ELF-1 (cell line): ENCODE measurements at places on chromosomes 4 and X.

DNA sequence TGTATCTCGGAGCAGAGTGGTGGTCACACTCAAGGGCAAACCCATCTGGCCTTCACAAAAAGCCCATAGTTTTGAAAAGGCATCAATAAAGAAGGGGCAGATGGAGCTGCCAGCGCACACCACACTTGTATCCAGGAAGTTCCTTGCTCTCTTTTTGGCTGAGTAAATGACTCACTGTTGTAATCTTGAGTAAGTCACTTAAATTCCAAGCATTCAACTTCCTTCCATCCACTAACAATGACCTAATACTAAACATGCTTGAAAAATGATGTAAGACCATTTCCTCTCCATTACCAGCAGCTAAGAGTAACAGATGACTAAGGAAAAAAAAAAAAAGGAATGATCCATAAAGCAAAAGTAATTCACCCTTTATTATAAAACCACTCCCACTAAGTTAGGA is 32.4 kb upstream of the MYOZ2 start:
- DNase-seq, result no peak

DNA sequence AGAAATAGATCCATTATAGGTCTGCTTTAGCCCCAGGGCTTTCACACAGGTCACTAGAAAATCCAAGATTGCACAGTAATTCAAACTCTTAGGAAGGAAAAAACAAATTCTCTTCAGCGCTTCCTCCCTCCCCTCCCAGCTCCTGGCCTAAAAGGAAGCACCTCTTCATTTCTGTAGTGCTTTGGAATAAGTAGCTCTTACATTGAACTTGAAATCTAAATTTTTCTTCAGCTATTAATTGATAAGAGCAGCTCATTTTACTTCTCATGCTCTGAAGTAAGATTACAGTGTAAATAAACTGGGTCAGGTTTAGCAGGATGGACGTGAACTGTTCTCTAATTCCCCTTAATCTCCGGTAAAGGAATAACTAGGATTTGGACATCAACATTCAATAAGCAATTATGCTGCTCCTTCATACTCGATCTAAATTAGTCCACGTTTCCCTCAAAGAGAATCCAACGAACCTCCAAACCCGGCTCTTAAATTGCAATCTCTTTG is 10.9 kb upstream of the SEL1L3 start:
- no peak for DNase-seq

GRCh38 chr4:74793757-74794381 is 454 bp downstream of the BTC start:
- peak; percentile 62 for DNase-seq

DNA sequence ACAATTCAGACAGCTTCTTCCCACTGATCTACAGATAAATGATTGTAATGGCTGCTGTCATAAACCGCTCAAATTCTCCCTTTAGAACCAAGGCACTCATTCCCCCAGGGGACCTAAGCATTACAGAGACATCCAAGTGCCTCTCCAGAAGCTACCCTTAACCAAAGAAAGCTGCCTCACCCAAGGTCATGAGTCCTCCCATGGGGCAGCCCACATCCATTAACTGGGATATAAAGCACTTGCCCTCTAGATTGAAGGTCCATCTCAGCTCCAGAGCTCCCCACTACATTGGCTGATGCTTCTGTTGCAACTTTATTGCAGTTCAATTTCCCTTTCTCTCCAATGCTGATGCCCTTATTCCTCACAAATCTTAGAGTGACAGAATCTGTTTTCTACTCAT is 40.5 kb upstream of the DCAF8L2 start:
- no peak for DNase-seq

DNA sequence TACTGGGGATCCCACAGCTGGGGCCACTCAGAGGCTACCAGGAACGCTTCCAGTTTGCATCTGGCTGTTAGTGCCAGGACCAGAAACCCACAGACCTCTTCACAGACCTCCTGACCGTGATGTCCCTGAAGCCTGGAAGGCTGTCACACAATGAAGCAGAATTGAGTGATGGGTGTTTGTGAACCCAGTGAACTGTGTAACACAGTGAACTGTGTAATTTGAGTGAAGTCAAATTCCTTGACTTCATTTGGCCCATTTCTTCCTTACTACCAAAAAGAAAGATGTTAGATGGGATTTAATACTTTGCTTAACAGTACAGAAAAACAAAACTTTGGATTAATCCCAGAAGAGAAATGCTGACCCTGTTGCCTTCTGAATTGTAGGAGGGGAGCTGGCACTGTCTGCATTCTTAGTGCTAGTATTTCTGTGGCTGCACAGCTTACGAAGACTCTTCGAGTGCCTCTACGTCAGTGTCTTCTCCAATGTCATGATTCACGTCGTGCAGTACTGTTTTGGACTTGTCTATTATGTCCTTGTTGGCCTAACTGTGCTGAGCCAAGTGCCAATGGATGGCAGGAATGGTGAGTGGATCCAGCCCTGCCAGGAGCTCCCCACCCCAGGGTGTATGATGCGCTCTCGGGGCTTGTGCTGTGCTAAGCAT is 17.8 kb downstream of the SRD5A3 start:
- DNase-seq, result no peak

DNA sequence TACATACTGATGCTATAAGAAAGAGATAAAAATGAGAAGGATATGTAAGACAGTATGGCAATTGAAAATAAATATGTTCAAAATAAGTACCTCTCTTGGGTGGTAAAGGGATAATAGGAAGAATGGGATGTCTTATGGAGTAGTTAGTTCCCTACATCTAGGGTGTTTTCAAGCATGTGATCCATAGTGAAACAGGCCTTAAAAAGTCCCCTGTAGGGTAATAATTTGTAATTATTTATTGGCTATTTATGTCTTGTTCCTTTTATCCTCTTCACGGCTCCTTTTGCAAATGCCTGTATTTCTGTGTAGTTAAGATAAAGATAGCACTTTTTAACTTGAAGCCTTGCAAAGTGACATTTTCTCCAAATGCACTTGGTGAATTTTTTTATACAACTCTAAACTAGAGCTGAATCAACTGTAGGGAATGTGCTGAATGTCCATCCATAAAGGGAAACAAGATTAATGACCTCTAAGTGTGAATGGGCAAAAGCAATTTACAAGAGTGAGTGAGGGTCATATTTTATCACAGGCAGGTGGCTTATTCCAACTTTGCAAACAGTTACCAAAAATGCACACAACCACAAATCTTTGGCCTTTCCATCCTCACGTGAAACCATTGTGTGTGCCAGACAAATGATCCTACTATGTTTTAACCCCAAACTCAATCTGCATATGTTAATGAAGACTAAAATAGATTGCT is 299.0 kb downstream of the KCNIP4 start:
- DNase-seq, result no peak

DNA sequence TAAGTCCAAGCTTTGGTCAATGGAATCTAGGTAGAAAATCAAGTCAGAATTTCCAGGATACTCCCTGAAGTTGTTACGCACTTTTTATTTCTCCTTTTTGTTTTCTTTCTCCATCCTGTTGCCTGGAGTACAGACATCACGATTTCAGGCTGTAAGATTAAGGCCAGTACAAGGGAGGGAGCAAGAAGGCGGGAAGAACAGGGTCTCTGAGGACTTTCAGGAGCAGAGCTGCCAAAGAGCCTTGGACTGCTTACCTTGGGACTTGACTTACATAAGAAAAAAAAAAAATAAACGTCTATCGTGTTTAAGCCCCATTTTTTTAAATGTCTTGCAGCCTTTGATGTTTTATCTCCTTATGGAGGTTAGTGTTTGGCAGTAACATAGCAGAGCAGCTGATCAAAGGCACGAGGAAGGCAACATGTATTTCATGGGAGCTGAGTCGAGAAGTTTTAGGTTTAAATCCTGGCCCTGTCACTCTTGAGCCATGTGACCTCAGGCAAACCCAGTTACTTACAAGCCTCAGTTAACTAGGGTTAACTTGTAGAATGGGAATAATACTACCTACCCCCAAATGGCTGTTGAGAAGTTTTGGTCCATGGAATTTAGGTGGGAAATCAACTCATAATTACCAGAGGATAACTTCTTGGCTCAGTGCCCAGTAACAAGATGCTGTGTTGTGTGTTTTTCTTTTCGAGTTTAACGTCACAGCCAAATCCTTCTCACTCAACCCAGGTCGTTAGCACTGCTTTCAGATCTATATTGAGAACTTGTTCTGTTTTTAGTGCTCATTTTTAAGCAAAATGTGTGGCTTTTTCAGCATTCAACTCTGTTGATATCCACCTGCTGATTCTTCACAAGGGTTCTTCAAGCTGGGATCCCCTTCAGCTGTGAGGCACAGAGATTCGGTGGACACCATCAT is 106.8 kb downstream of the CLNK start:
- DNase-seq, result no peak

GRCh38 chr4:48065587-48066052 is 49.0 kb downstream of the NIPAL1 start:
- no peak for DNase-seq

DNA sequence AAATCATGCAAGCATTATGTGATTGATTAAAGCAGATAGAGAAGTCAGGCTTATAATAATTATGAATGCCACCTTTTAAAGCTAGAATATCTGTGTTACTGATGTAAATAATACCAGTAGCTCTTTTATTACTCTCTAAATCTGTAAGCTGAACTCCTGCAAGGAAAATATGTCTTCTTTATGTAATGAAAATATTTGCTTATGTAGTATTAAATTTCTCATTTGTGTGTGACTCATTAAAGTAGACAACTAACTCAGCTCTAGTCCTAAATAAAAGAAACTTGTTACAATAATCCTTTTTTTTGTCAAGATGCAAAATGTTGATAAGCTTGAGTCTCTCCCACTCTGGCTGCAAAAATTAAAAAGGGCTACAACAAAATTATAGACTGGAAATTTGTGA is 137.7 kb upstream of the FAT1 start:
- no peak for DNase-seq

- no peak for DNase-seq
Measured at GRCh38 chr4:58138786-58139668, 1028.8 kb upstream of the IGFBP7 start.

DNA sequence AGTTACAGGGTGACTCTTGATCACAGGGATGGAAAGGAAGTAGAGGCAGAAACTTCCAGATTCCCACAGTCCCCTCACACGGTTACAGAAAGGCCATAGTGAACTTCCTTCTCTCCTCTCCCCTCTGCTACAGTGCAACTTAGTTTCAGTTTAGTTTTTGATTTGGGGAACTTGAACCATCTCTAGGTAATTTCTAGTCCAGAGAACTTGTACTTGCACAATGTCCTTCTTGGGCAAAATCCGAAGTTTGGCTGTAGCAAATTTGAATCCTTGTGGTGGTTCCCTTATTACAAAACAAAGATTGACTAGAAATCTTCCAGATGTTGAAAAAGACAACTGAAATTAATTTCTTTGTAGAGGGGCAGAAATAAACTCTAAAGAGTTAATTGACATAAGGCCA is 1.2 kb upstream of the BLTP1 start:
- no peak for DNase-seq

- DNase-seq, result no peak
Measured at GRCh38 chr4:112253382-112254000, 21.9 kb downstream of the AP1AR start.

GRCh38 chr4:99720206-99720605 is 62.6 kb upstream of the C4orf54 start:
- no peak for DNase-seq

- DNase-seq, result peak; percentile 72
Measured at GRCh38 chrX:40314070-40314469, 216.3 kb upstream of the BCOR start.

- DNase-seq, result no peak
Measured at GRCh38 chrX:96170626-96171025, 514.0 kb upstream of the DIAPH2 start.

DNA sequence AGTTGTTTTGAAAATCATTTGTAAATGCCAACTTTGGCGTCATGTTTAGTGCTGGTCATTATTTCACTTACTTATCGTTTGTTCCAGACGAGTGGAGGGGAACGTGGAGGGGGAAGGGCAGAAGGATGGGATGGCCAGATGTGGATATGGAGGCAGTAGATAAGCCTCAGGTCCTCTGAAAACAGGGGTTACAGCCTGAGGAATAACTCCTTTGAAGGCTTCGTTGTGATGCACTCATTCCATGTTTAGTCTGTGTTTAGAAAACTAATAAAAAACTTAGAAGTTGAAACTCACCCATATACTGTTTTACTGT is 1.1 kb downstream of the MOB1B start:
- DNase-seq, result no peak

DNA sequence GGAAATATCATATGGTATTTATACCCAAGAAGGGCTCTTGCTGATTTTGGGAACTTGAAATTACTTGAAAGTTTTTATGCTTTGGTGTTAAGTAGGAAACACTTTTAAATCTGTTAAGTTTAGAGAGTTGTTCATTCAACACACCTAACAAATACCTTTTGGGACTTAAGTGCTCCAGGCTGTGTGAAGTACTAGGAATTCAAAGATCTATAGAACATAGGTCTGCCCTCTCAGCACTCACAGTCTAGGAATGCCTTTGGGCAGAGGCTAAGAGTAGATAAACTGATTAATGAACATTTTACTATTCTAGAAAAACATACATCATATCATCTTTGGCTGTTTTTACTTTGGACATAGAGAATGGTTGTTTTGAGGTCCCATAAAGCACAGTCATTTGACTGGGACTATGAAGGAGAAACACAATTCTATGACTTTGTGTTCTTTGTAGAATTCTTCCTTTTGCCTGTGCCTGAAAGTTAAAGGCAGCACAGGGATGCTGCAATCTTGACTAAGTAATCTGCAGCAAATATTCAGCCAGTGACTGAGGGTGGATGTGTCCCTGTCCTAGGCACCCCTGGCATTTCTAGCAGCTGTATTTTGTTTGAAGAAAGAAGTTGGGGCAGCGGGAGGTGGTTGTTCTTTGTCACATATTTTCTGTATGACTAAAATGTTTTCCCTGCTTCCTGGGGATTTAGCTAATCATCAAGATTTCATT is 8.3 kb downstream of the BMP3 start:
- DNase-seq, result no peak

DNA sequence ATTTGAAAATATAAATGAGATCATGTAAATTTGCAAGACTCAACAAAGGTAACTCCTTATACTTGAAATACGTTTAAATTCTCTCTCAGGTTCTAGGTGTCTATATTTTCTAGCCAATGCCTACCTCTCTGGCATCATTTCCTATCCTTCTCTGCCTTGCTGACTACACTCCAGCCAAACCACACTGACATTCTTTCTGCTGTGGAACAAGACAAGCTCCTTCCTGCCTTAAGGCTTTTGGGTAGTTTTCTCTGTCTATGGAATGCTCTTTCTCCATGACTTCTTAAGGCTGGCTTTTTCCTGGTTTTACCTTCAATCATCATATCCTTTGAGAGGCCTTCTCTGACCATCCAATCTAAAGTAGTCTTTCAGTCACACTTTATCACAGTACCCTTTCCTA is 201.0 kb downstream of the SPRY1 start:
- no peak for DNase-seq
